ENCODE measurements at places on chromosomes 6 and 20.

DNA sequence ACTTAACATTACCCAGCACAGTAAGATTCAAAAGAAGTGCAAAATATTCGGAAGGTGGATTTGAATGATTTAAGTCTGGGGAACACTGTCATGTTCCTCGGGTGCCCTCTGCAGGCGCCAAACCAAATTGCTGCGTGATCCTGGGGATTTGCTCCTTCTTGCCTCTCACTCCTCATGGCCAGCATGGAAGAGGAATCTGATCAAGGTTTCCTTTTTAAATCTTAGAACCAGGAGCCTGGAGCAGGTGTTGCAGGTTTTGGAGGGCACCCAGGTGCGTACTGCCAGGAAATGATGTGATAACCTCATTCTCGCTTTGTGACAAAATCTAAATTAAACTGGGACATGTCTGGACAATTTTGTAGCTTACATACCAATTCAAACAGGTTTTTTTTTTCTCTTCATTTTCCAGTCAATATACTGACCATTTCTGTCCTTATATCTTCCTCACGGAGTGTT is 8.1 kb upstream of the PFDN4 start:
- peak; percentile 60 for DNase-seq

DNA sequence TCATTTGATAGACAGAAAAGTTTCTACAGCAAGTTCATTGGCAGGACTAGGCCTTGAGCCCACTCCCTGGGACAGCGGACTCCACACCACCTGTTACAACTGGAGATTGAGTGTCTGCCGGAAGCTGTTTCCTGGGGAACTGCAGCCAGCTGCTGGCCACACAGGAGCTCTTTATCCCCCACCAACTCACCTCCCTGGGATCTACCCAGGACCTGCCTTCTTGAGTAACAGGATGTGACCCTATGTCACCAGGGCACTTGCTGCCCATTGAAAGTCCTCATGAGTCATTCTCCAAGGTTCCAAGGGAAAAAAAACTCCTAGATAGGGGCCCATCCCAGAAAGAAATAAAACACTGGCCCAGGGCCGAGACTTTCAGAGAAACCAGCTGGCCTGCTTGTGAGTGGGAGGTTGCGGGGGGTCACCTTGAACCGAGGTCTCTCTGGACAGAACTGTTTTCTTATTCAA is 37.4 kb upstream of the SLC9A8 start:
- DNase-seq = peak; percentile 27

- DNase-seq = no peak
Measured at GRCh38 chr6:6764764-6765434, 176.4 kb downstream of the LY86 start.

- peak; percentile 77 for DNase-seq
Measured at GRCh38 chr6:158476389-158476788, 83.5 kb upstream of the TMEM181 start.

GRCh38 chr6:44487586-44487985 is 100.1 kb downstream of the CDC5L start:
- no peak for DNase-seq

DNA sequence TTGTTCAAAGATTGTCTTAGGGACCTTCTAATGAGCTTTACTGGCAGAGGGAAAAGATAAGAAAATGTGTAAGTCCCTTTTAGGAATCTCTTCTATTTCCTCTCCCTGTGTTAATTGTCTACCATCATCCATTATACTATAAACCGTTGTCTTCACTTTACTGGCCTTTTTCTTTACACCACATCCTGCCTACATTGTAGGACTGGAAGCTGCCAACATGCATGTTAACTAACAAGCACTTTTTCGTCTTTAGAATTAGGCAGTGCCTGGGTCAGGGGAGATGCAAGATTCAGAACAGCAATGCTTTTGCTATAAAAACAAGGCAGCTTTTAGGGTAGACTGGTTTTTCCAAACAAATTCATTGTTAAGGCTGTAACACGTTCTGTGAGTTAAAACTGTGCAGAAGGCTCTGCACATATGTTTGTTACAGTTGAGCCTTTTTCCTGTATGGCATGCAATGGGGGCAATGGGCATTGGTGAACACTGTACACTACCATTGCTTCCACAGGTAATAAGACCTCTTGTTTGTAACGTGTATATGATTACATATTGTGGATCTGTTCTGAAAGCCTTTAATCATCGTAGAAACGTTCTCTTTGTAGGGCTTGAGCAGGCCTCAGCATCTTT is 10.9 kb upstream of the PKIG start:
- DNase-seq = no peak

GRCh38 chr20:25126204-25127029 is 44.5 kb upstream of the VSX1 start:
- DNase-seq = no peak

DNA sequence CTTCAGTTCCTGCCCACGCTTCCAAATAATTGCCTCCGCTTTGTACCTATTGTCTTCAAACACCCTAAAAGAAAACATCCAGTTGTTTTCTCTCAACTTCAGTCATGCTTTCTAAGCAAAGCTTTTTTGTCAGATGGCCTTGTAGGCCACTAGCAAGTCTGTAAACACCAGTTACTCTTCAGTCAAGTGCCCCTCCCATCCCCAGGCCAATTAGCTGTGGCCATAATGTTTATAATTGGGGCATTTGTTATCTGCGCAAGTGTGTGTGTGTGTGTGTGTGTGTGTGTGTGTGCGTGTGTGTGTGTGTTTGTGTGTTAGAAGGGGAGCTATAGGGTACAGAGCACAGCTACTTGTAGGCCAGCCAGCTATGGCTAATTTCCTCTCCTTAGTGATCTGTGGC is 272.4 kb upstream of the MARCKS start:
- no peak for DNase-seq

GRCh38 chr6:12459945-12460661 is 169.9 kb downstream of the EDN1 start:
- no peak for DNase-seq

- no peak for DNase-seq
Measured at GRCh38 chr6:169961772-169962561, 210.5 kb downstream of the ERMARD start.

GRCh38 chr6:129681913-129682205 is 28.1 kb downstream of the ARHGAP18 start:
- DNase-seq = no peak

DNA sequence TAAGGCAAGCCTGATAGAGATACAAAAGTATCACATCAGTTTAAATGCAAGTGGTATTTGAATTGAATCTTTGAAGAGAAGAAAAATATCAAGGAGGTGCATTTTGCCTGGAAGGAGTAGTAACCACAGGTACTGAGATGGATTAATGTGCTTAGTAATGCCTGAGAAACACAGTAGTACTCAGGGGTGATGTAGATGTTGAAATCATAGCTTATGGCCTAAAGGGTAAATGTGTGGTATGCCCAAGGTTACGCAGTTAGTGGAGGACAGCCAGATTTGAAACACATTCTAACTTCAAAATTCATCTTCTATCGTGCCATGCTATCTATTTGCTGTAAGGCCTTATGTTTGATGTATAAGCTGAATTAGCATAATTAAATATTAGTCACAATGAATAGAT is 55.9 kb downstream of the STXBP5 start:
- DNase-seq = no peak

DNA sequence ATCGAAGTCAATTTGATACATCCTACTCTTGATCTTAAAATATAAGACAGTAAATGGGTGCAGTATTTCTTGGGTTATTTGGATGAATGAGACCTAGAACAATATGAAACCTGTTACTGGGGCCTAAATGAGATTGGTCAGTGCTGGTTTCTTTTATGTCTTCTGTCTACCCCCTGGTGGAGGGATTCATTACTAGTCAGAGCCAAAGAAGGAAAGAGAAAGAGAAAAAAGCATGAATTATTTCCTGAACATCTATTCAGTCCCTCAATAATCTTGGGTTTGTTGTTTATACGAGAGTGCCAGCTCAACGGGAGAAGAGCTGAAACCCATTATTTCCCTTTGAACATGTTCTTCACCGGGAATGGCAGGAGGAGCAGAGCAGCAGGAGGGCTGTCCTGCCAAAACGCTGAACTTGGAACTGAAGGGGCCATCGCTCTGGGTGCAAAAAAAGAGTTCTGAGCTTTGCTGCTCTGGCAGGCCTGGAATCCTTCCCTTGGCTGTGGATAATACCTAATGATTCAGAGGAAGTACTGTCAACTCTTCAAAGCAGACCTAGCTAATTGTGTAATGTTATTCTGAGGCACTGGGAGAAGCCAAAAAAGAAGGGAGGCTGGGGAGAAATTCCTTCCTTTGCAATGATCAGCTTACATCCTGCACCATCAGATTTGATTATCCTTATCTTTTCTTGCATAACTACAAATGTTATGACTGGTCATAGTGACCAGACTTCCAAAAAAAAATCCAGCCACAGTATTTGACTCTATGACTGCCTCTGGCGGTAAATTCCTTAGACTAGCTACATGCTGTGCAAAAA is 72.0 kb downstream of the BLOC1S5 start:
- DNase-seq = no peak

GRCh38 chr20:24493661-24494459 is 24.4 kb downstream of the SYNDIG1 start:
- no peak for DNase-seq

GRCh38 chr20:61912665-61913422 is 152.8 kb downstream of the TAF4 start:
- DNase-seq = no peak

- no peak for DNase-seq
Measured at GRCh38 chr20:36313476-36313875, 7.3 kb downstream of the DLGAP4 start.

GRCh38 chr20:43955062-43955749 is 40.6 kb downstream of the TOX2 start:
- no peak for DNase-seq

- no peak for DNase-seq
Measured at GRCh38 chr6:50025258-50025657, 3.5 kb upstream of the DEFB110 start.

DNA sequence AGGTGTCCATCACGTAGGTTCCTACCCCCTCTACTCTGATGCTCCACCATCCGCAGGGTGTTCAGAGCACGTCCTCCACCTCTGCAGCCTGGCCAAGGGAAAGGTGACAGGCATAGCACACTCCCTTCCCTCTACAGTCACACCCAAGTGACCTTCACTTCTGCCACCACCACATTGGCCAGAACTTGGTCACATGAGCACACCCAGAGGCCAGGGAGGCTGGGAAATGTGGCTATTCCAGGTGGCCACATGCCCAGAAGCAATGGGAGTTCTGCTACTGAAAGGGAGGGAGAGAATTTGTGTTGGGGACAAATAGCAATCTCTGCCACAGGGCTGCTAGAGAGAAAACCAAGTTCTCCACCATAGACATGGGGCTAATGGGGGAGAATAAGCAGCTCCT is 180.3 kb downstream of the NFATC2 start:
- no peak for DNase-seq

GRCh38 chr20:58826271-58826670 is 24.4 kb downstream of the GNAS-AS1 start:
- DNase-seq = no peak

DNA sequence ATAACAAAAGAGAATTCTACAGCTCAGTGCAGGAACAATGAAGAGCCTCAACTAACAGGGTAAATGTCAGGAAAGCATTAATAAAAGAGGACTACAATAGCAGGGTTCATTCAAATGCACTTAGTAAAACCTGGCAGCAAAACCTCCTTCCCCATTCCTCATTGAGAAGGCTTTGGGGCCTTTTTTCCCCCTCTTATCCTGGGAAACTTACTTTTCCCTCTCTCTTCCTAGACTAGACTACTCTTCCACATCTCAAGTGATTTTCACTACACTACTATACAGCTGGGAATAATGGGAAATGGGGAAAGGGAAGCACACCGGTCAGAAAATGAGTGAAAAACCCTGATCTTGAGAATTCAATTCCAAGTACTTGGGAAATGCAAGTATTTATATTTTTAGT is 10.1 kb downstream of the ROMO1 start:
- no peak for DNase-seq

DNA sequence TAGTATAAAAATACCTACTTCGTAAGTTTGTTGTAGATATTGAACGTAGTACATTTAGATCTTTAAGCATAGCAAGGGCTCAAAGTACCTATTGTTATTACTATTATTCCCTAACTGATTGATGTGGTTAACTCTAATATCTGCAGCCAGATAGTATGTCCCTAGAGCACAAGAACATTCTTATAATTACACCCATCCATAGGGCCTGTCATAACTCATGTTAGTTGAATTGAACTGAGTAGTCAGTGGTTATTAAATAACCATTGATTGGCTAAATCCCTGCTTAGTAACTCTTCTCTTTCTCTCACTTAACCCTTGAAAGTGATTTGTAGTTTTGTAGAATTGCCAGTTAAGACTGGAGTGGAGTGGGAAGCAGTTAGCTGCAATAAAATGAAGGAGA is 207.5 kb upstream of the HS3ST5 start:
- DNase-seq = no peak

- no peak for DNase-seq
Measured at GRCh38 chr20:44615169-44615791, 32.9 kb downstream of the PKIG start.

- peak; percentile 26 for DNase-seq
Measured at GRCh38 chr20:51563486-51564332, 21.2 kb upstream of the NFATC2 start.

DNA sequence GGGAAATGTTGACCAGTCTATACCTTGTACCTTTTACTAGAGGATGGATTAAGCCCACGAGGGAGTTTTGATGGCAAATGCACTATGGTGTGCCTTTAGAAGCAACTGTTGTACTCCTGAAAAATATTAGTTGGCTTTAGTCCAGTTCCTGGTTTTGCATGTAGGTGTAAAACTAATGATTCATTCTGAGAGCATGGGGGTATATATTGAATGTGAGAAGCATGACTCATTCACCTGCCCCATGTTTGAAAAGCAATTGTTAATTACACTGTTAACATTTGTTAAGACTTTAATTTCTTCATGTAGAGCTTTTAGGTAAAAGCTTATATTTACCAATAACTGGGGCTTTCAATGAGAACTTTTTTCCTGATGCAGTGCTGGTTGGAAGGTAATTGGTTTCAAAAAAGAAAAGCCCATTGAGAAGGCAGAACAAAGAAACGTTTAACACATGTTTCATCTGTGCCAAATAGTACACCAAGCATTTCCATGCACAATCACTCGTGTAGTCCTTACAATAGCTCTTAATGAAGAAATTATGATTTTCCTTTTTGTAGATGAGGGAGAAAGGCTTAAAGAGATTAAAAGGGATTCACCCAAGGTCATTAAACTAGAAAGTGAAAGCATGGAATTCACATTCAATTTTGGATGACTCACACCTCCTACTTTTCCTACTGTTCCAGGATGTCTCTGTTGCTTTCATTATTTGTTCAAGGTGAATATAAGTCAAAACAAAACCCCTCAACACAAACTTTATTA is 134.1 kb downstream of the CCDC170 start:
- DNase-seq = no peak

GRCh38 chr6:12911427-12911826 is 194.9 kb downstream of the PHACTR1 start:
- peak; percentile 1 for DNase-seq
